Fibroblast of lung (primary cell): ENCODE measurements at places on chromosomes 1 and 21. TPM values are rescaled to one million over a fixed set of nuclear protein-coding genes. Genes with fewer than 3 reads are reported as not detected.

Gene RNU1-4
- under 0.01 and 3,997 TPM in 2 replicates for total RNA-seq

Gene FCER1A
- not detected in 2 replicates for total RNA-seq

Gene S100A9
- total RNA-seq: not detected in 2 replicates

Gene ARHGAP29
- 20.5 and 26.6 TPM in 2 replicates for total RNA-seq

Gene SPATA21
- total RNA-seq: not detected in 2 replicates

Gene FNDC10
- total RNA-seq: 0.50 and 0.77 TPM in 2 replicates

Gene EBNA1BP2
- 39.1 and 44.4 TPM in 2 replicates for total RNA-seq

Gene SLC30A2
- total RNA-seq: not detected in 2 replicates

Gene CD34
- under 0.01 and 0.26 TPM in 2 replicates for total RNA-seq

Gene NTMT2
- total RNA-seq: not detected in 2 replicates
